ENCODE measurements at places on chromosomes 5 and 9.

GRCh38 chr5:150085950-150086715 lies at the start of gene CSF1R:
CSF1R (minus strand) TSS chr5:150086554; CDS start chr5:150086427, 127 bp downstream.
- no peak for DNase-seq

GRCh38 chr9:111287127-111287526 lies 42.9 kb downstream of the OR2K2 start:
- no peak for DNase-seq

- no peak for DNase-seq
Measured at GRCh38 chr9:128146591-128147120, 2.6 kb upstream of the LCN2 start.

- DNase-seq: peak; percentile 65
Measured at GRCh38 chr5:131224387-131225201, 39.3 kb upstream of the CDC42SE2 start.

GRCh38 chr5:69509212-69509611 lies 16.6 kb downstream of the OCLN start:
- DNase-seq: no peak

GRCh38 chr5:41856644-41857491 lies 13.4 kb downstream of the OXCT1 start:
- DNase-seq: peak; percentile 70

GRCh38 chr9:76691517-76692313 lies 72.5 kb upstream of the PCA3 start:
- peak; percentile 32 for DNase-seq

DNA sequence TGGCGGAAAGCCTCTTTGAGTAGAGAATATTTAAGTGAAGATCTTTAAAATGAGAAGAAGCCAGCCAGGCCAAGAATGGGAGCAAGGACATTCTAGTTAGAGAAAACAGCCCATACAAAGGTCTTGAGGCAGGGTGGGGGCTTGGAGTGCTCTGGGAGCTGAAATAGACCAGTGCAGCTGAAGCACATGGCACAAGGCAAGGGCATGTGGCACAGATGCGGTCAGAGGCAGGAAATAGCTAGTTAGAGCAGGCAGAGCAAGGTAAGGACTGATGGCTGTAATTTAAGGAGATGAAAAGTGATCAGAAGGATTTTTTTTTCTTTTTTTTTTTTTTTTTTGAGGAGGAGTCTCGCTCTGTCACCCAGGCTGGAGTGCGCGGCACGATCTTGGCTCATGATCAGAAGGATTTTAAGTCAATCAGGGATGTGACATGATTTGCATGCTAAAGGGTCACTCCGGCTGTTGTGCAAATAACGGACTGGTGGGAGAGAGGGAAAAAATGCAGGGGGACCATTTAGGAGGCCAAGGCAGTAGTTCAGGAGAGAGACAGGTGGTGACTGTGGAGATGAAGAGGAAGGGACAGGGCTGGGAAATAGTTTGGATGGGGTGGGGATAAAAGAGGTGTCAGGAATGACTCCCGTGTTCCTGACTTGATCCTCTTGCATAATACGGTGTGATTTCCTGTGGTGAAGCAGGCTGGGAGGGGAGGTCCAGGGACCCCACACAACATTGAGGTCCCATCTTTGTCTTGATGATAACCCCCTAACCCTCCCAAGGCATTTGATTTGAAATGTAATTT lies 207.6 kb downstream of the HSPA4 start:
- no peak for DNase-seq

DNA sequence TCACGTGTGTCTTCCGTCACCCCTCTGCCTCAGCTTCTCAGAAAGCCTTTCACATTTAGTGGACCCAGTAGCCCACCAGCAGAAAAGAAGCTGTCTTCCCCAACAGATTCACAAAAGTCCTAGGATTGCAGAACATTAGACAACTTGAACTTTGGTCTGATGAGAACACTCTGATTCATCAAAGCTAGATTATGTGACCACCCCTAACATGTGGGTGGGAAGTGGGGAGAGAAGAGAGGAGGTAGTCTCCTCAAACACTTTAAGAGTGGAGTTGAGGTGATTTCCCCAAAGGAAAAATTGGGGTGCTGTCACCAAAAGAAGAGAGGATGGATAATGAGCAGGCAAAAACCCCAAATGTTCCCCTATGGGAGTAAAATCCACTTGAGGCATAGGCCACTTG lies 41.4 kb upstream of the SMIM23 start:
- no peak for DNase-seq

DNA sequence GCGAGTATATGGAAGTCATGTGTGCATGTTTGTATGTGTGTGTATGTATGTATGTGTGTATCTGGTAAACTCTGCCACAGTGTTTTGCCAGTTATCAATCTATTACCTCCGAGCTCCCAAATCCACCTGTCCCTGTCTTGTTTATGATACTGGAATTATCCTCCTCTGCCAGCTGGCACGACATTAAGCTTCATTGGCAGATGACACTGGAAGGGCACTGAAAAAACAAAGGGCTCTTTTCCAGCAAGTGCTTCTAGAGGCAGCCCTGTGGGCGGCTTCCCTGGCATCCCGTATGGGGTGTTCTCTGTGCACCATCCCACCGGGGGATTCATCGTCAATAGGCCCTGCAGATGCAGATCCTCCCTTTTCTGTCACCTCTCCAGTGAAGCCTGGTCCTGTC lies 221.5 kb downstream of the MSX2 start:
- DNase-seq: no peak

- DNase-seq: no peak
Measured at GRCh38 chr5:65292196-65292595, 189.5 kb downstream of the ADAMTS6 start.

Measured in activated CD8-positive, alpha-beta memory T cell treated with anti-CD3 and anti-CD28 coated beads, Interleukin-2, amount 10 ng/mL, durations not matched to agents 7 days and 5 days (primary cell).